ENCODE measurements at places on chromosomes 7 and 10.

- H3K27me3 ChIP-seq, result no peaks in the 10 kb centered on the region
- no peak overlapping the region for H3K4me3 ChIP-seq
- H3K36me3 ChIP-seq, result no peaks in the 10 kb centered on the region
- no peak overlapping the region for H3K27ac ChIP-seq
- DNase-seq, result no peak
- peaks cover 19% of the 10 kb centered on the region for H3K4me1 ChIP-seq
These were observed 81.7 kb downstream of the ST7 start for GRCh38 chr7:117034851-117035464.

DNA sequence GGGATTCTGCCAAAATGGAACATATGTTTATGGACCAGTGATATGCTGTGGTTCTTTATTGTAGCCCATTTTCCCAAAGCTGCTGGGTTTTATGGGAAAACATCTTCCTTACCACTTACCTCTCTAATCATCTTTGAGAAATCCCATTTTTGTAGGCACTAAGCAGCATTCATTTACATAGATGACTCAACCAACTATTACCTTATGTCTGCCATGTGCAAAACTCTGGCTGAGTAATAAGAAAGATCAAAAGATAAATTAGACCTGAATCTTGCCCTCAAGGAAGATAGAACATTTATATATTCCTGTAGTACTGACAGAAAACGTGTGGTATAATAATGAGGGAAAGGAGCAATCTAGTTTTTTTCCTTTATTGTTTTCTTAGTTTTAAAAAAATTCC lies 24.3 kb downstream of the CBLL1 start:
- H3K36me3 ChIP-seq, result no peaks in the 10 kb centered on the region
- H3K27me3 ChIP-seq, result no peaks in the 10 kb centered on the region
- H3K27ac ChIP-seq, result no peak overlapping the region

GRCh38 chr7:153640586-153640985 lies 411.6 kb upstream of the DPP6 start:
- no peak overlapping the region for H3K4me3 ChIP-seq
- no peaks in the 10 kb centered on the region for H3K4me1 ChIP-seq
- H3K36me3 ChIP-seq, result no peaks in the 10 kb centered on the region
- H3K27ac ChIP-seq, result no peak overlapping the region
- H3K27me3 ChIP-seq, result no peaks in the 10 kb centered on the region
- DNase-seq, result no peak

- no peak overlapping the region for H3K27ac ChIP-seq
- no peaks in the 10 kb centered on the region for H3K36me3 ChIP-seq
- H3K27me3 ChIP-seq, result no peaks in the 10 kb centered on the region
- no peak for DNase-seq
- H3K4me3 ChIP-seq, result no peak overlapping the region
These were observed 101.8 kb downstream of the MKI67 start for GRCh38 chr10:128024426-128024825.

DNA sequence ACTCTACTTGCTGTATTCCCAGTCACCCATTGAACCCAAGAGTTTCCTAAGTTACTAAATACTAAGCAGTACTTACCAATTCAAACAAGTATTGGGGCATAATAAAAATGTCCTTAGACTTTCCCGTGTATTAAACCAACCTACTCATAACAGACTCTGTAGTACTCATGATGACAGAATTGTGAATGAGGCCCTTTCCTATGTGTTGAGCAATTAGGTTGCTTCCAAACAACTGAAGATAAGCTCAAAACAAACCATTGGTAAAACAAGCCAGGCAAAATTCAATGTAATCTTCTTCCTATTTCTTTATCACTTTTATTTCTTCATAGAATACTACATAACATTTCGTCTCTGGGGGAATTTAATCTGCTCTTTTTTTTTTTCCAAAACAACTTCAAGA lies 106.5 kb upstream of the ANK3 start:
- no peaks in the 10 kb centered on the region for H3K27me3 ChIP-seq
- no peak for DNase-seq
- H3K27ac ChIP-seq, result no peak overlapping the region
- H3K36me3 ChIP-seq, result no peaks in the 10 kb centered on the region

GRCh38 chr10:70760271-70760787 lies 24.8 kb downstream of the TBATA start:
- no peak overlapping the region for H3K4me3 ChIP-seq
- H3K4me1 ChIP-seq, result no peaks in the 10 kb centered on the region
- DNase-seq, result no peak

DNA sequence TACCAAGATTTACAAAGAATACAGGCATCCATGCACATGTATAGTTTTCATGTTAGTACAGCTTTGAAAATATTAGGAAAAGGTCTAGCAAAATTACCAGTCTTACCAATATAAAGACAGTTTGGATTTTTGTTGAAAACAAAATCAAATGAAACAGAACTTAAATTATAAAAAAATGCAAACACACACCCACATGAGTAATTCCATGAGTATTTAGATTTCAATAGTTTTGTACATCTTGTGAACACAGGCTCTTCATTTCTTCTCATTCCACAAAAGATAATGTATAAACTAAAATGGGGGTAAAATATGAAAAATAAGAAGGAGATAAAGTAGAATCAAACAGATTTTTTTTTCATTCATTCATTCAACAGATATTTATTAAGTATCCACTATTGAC lies 682.2 kb upstream of the ANKRD30A start:
- H3K36me3 ChIP-seq, result no peaks in the 10 kb centered on the region
- DNase-seq, result no peak
- H3K27ac ChIP-seq, result no peak overlapping the region
- H3K4me1 ChIP-seq, result no peaks in the 10 kb centered on the region
- H3K4me3 ChIP-seq, result no peak overlapping the region

DNA sequence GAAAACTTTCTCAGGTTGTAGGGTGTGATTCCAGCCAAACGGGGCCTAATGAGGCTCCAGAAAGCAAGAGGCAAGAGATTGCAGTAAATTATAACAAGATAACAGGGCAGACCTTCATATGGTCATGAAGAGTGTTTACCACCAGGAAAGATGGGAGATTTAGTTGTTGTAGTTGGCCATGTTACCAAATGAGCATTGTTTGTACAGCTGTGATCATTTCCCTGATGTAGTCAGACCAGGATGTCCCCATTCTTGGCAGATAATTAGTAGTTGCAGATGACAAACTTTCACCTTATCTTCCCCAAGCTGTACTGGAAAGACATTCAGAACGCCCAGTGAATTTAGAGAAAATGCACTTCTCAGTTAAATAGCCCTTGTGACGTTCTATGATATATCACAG lies 630.8 kb downstream of the ANKRD7 start:
- no peak overlapping the region for H3K27ac ChIP-seq
- no peak for DNase-seq
- H3K27me3 ChIP-seq, result no peaks in the 10 kb centered on the region
- no peaks in the 10 kb centered on the region for H3K4me1 ChIP-seq

- H3K4me1 ChIP-seq, result no peaks in the 10 kb centered on the region
- no peaks in the 10 kb centered on the region for H3K36me3 ChIP-seq
- H3K27me3 ChIP-seq, result no peaks in the 10 kb centered on the region
- H3K4me3 ChIP-seq, result no peak overlapping the region
- H3K27ac ChIP-seq, result no peak overlapping the region
These were observed 102.5 kb downstream of the APBB1IP start for GRCh38 chr10:26540601-26541000.

DNA sequence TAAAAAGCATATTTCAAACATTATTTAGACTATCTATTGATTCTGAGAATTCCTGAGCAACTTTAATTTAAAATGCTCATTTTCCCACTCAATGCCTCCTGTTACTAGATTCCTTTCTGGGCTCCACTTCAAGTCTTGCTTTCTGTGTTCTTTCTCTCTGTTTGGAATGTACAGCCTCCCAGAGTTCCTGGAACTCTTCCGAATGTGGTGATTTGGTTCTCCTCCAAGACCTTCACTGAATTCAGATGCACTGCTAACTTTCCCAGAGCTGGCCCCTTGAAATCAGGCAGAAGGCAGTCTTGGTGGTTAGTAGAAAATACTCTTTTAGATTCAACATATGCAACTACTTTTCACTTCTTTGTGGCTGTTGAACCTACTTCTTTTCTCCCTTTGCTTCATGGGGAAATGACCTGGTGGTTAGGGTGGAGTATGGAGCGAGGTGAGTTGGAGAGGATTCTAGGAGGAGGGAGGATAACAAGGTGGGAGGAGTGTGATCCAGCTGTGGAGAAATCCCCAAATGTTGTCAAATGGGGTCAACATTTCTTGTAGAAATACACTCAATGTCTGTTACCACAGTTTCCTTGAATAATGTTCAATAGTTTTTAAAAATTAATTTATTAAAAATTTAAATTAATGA lies 27.9 kb upstream of the CCDC7 start:
- no peak overlapping the region for H3K4me3 ChIP-seq
- H3K27ac ChIP-seq, result no peak overlapping the region
- no peaks in the 10 kb centered on the region for H3K27me3 ChIP-seq

DNA sequence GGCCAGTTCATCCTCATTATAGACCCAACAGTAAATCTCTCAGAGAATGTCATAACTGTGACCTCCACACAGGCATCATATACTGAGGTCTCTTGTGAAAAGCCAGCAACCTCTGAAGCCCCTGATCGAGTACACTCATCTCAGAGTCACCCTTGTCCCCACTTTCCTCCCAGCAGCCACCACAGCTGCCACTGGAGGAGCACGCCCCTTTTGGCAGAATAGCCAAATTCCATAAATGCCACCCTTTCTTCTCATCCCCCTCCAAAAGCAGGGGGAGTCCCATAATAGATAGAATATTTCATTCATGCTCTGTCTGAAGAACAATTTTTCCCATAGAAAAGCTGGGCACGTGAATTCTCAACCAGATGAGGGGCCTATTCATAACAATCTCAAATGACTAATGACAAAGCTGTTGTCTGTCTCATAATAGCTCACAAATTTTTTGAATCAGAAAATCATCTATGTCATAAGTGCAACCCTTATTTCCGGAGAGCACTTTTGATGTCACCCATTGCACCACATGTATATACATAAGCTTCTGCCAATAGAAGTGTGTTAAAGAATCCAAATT lies 47.4 kb downstream of the SGMS1 start:
- DNase-seq, result no peak
- H3K27me3 ChIP-seq, result no peaks in the 10 kb centered on the region
- H3K4me3 ChIP-seq, result no peak overlapping the region
- H3K36me3 ChIP-seq, result no peaks in the 10 kb centered on the region
- H3K27ac ChIP-seq, result no peak overlapping the region
- H3K4me1 ChIP-seq, result peaks cover 48% of the 10 kb centered on the region

- no peak overlapping the region for H3K27ac ChIP-seq
- H3K4me3 ChIP-seq, result peak overlapping the region; percentile 17
- H3K4me1 ChIP-seq, result no peaks in the 10 kb centered on the region
These were observed 177.1 kb downstream of the FRMD4A start for GRCh38 chr10:14153570-14154055.

- peaks cover 38% of the 10 kb centered on the region for H3K4me1 ChIP-seq
- H3K4me3 ChIP-seq, result no peak overlapping the region
- no peaks in the 10 kb centered on the region for H3K27me3 ChIP-seq
- peak overlapping the region; percentile 51 for H3K27ac ChIP-seq
These were observed 6.4 kb downstream of the USP54 start for GRCh38 chr10:73584737-73585136.

GRCh38 chr10:118342638-118343020 lies 505 bp upstream of the FAM204A start:
- H3K27me3 ChIP-seq, result no peaks in the 10 kb centered on the region
- peaks cover 41% of the 10 kb centered on the region for H3K4me1 ChIP-seq
- no peak for DNase-seq
- no peaks in the 10 kb centered on the region for H3K36me3 ChIP-seq

DNA sequence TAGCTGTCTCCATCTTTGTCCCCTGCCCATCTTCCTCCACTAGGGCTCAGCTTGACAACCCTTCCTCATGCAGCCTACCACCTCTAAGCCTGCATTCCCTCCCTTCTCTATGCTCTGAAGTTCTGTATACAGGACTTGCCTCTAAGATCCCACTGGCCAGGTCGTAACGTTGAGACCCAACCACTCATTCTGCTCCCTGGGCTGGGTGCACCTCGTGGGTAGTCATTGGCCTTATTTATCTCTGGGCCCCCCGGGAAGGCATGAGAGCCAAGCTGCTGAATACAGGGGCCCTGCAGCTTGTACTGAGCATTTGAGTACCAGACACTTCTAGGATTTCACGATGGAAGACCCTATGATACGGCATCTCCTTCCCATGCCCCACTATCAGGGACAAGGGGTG lies 31.2 kb downstream of the MYL10 start:
- H3K4me1 ChIP-seq, result peaks cover 4% of the 10 kb centered on the region
- no peaks in the 10 kb centered on the region for H3K36me3 ChIP-seq

DNA sequence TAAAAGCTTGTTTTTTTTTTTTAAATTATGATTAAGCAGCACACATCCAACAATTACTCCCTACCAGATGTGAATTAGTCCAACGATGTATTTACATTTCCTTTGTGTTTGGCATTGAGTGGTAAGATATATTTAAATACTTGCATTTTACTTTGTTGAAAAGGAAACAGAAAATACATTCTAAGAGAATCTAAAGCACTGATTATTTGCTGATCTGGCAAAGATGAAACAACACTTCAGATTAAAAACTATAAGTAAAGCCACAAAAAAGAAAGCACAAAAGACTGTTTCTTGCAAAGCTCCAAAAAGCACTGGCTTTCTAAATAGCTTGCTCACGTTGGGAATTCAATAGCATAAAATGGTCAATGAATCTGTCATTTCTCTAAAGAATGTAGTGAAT lies 466.5 kb downstream of the PHTF2 start:
- no peaks in the 10 kb centered on the region for H3K27me3 ChIP-seq
- H3K36me3 ChIP-seq, result no peaks in the 10 kb centered on the region
- H3K4me3 ChIP-seq, result no peak overlapping the region
- H3K27ac ChIP-seq, result no peak overlapping the region
- no peaks in the 10 kb centered on the region for H3K4me1 ChIP-seq
- DNase-seq, result no peak

DNA sequence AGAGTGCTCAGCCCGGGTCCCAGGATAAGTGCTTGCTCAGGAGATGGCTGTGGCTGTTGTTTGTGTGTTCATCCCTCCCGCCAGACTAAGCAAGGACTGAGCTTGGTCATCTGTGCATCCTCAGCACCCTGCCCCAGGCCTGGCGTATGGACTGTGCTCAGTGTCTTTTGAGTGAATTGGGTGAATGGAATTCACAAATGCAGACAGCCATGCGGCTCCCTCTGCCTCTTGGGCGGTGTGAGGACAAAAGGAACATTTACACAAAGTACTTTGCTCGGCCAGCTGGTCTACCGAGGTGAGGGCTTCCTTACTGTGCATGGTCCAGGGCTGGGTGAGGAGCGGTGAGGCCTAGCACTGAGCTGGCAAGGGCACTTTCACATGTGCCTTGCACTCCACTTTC lies 120.2 kb downstream of the CDH23 start:
- H3K4me3 ChIP-seq, result no peak overlapping the region
- H3K4me1 ChIP-seq, result peaks cover 11% of the 10 kb centered on the region
- no peak overlapping the region for H3K27ac ChIP-seq
- no peak for DNase-seq
- H3K27me3 ChIP-seq, result no peaks in the 10 kb centered on the region

DNA sequence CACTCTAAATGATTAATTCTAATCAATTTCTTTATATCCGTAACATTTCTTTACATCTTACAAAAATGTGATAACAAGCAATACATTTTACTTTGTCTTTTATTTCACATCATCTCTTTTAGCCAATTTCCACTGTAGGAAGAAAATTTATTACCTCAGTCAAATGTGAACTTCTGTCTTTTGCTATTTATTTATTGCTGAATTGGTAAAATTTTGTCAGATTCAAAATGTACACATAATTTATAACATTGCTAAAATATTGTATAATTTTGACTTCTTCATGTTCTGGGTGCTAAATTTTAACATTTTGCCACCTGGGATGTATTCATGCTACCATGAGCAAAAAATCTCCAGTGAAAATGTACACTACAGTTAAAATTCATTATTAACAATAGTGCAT lies 158.0 kb downstream of the HGF start:
- no peaks in the 10 kb centered on the region for H3K27me3 ChIP-seq
- no peak overlapping the region for H3K27ac ChIP-seq
- H3K4me1 ChIP-seq, result no peaks in the 10 kb centered on the region
- H3K36me3 ChIP-seq, result no peaks in the 10 kb centered on the region
- DNase-seq, result no peak

All from gastrocnemius medialis (tissue), 4 donors.